Left lung (tissue), 14 donors: ENCODE measurements at places on chromosomes 4 and X.

DNA sequence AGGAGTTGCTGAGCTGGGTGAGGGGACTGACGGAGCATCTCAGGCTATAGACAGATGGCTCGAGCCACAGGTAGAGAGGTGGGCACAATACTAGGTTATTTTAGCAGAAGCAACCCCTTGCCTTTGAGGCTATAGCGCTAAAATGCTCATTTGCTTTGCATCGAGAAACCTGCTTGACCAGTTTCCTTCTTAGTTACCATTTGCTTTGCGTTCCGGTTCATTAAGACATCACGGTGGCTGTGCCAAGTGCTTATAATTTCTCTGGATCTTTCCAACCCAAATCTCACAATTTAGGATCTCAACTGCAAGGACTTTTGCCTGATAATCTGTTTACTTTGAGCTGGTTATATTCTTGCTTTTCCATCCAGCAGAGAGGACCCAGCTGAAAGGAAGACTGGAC is 40.8 kb downstream of the DLG3 start:
- H3K4me3 ChIP-seq, result no peak overlapping the region
- no peak overlapping the region for H3K27ac ChIP-seq
- H3K4me1 ChIP-seq, result no peaks in the 10 kb centered on the region
- DNase-seq, result no peak
- H3K27me3 ChIP-seq, result no peaks in the 10 kb centered on the region

DNA sequence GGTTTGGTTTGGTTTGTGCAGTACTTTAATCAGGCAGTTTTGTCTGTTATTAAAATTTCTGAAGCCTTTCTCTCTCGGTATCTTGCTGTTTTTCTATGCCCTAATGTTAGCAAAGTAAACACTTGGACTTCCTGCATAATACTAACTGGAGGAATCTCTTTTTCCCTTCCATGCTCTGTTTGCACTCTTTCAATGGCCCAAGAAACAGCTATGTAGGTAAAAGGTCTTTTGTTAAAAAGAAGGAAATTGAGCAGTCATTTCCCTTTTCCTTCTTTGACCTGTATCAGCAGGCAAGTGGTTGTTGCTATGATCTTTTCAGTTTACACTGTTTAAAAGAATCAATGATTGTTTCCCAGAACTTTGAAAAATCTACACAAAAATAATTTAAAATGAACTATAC is 82.7 kb downstream of the CCSER1 start:
- no peaks in the 10 kb centered on the region for H3K27me3 ChIP-seq
- H3K36me3 ChIP-seq, result no peaks in the 10 kb centered on the region
- no peak overlapping the region for H3K27ac ChIP-seq
- no peak overlapping the region for H3K4me3 ChIP-seq
- H3K4me1 ChIP-seq, result no peaks in the 10 kb centered on the region
- peak; percentile 11 for DNase-seq

DNA sequence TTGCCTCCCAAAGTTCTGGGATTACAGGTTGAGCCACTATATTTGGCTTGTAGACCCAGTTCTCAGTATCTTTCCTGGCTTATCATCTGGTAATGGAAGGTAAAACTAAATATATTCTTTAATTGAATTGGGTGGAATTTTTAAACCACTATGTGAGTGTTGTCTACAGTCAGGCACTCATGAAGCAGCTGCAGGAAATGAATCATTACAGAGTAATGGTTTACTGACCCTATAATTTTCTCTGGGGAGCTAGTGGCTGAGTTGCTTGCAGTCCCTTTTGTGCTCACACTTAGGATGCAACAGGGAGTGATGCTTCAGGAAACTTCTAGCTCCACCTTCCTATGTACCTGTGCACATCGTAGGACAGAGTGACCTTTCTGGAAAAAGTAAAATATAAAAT is 4.1 kb upstream of the UGT2B7 start:
- H3K4me3 ChIP-seq, result no peak overlapping the region
- H3K36me3 ChIP-seq, result no peaks in the 10 kb centered on the region
- H3K4me1 ChIP-seq, result no peaks in the 10 kb centered on the region
- no peak overlapping the region for H3K27ac ChIP-seq
- DNase-seq, result no peak

DNA sequence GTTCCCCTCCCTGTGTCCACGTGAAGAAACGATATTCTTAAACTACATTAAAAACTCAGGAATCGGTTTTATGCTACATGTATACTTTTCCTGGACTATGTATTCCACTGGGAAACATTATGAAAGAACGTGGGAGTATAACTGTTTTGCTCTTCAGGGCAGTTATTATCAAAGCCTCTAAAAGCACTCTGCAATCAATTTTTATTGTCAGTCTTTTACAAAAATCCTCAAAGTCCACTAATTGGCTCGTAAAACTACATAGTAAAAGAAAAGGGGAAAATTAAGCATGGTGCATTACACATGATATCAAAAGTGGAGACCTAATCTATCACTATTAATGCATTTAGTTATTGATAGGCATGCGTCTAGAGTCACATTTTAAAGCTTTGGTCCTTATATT is 11.4 kb upstream of the CFAP299 start:
- H3K4me3 ChIP-seq, result no peak overlapping the region
- H3K27me3 ChIP-seq, result no peaks in the 10 kb centered on the region
- H3K27ac ChIP-seq, result no peak overlapping the region
- DNase-seq, result no peak
- H3K36me3 ChIP-seq, result no peaks in the 10 kb centered on the region
